ENCODE measurements at places on chromosomes 6 and 20.

- DNase-seq: no peak
Observed at GRCh38 chr6:164150232-164150631, 735.7 kb downstream of the QKI start.

DNA sequence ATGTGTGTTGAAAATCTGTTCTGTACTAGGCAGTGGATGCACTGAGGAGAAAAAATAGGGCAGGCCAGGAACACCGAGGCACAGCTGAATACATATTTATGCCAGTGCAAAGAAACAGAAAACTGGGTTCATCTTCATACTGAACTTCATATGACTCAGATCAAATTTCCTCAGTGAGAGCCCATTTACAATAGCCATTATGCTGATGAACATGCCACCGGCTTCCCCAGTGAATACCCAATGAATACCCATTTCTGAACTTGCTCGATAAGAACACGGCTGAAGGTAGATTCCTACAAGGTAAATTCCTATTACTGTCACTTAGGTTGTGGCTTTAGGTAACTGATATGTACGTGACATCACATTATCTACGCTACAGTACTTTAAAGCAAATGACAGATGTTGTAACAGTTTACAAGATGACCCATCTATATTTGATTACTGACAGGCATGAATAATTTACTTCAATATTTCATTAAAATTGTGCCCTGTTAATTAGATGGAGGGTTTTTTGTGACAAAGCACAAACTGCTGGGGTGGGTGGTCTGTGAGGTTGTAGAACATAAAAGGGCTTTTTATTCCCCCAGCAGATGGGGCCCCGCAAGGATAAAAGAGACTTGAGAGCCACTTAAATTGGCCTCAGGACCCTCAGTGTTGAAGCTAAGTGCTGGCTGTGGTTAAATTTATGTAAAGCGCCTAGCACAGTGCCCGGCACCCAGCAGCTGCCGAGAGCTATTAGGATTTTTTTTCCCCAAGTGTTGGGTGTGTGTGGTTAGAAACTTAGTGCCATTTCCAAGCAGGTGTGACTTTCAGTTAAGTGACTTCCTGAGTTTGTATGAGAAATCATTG is 264.5 kb downstream of the CD83 start:
- DNase-seq: no peak

DNA sequence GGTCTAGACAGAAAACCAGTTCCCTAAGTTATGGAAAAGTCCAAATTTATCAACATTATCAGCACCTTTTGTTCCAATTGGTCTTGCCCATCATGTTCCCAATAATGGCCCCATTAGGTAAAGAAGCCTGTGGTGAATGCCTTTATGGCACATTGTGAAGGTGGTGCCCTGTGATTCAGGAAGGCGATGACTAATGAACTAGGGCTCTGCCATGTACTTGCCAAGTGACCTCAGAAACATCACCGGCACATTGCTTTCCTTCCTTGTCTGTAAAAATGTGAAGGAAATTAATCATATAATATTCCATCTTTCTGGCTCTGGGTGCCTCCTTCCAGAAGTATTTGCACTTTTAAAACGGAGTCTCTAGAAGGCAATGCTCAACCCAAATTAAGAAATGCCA is 132.3 kb downstream of the UNC5CL start:
- no peak for DNase-seq

DNA sequence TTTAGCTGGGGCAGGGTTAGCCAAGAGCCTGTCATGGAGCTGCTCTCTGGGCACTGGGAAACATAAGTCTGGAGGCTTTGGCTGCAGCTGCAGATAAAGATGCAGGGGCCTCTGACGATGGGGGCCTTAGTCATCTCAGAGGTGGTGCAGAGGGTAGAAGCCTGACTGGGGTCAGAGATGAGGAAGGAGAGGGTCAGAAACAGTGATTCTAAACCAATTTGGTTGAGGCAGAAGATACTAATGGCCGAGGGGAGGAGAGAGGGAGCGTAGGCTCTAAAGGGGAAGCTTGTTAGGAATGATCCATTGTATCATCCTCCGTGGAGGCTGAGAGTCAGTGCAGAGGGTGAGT is 33.8 kb downstream of the PLEKHG1 start:
- DNase-seq: no peak

DNA sequence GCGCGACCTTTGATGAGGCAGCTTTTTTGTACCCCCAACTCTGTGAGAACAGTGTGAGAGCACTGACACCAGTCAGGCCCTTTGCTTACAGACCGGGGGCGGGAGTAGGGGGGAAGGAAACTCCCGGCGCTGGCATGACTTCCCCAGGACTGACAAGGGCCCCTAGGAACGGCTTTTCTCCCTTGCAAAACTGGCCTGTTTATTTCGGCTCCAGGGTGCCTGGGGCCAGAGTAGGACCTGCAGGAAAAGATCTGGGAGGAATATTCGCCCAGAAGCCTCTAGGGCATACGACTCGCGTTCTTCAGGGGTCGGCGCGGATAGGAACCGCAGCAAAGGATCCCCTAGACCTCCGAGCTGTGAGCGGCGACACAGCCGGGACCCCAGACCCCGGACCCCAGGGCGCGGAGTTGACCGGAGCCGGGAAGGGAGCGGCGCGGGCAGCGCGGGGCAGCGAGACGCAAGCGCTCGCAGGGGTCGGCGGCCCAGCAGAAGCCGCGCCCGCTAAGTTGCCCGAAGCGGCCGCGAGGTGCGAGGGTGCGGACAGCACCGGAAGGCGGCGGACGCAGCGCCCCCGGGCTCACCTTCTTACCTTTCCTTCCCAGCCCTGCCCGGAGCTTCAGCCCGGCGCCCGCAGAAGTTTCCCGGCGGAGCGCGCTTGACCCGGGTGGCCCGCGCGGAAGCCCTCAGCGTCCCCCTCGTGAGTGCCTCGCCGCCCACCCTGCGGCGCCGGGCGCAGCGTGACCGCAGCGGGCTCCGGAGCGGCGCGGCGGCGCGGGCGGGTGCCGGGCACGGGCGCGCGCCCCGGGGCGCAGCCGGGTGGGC is at the start of gene POPDC3:
Gene POPDC3 (minus strand): TSS at position 771 of the 822 bp plus-strand sequence. CDS start 18,105 bp downstream, outside the sequence.
- no peak for DNase-seq

GRCh38 chr6:167292301-167293087 is 1.4 kb downstream of the UNC93A start:
- no peak for DNase-seq

GRCh38 chr6:150418827-150419594 is 50.2 kb downstream of the IYD start:
- DNase-seq: no peak

DNA sequence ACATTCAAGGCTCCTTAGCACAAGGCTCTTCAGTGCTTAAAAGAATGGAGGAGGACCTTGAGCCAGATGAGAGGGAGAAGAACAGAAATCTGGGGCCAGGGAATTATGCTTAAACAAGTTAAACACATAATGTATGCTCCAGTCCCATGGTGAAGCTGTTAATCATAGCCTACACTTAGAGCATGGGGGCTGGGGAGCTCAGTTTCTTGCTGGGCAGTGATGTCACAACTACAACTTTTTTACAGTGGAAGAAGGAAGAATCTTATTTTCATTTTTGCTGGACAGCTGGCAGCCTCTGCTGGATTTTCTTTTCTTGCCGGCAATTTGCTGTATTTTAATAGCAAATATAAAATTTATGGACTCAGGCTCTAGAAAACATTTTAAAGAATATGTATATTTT is 432.5 kb downstream of the CD109 start:
- no peak for DNase-seq

DNA sequence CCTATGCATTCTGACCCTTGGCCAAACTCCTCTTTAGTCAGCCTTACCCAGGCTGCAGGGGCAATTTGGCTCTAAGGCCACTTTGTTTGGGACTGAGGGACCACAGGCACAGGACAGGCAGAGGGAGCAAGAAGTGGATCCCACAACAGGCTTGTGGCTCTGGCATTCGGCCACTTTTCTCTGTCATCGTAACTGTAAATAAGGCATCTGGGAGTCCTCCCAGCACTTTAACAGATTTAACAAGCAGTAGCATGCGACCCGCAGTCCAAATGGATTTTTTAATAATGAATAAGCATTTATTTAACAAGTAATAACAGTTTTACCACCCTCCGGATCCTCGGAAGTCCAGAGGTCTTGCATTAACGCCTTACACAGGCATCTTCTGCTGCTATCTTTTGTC is 16.1 kb upstream of the CDH22 start:
- no peak for DNase-seq

GRCh38 chr6:2876210-2877056 is 26.7 kb downstream of the SERPINB9 start:
- no peak for DNase-seq

DNA sequence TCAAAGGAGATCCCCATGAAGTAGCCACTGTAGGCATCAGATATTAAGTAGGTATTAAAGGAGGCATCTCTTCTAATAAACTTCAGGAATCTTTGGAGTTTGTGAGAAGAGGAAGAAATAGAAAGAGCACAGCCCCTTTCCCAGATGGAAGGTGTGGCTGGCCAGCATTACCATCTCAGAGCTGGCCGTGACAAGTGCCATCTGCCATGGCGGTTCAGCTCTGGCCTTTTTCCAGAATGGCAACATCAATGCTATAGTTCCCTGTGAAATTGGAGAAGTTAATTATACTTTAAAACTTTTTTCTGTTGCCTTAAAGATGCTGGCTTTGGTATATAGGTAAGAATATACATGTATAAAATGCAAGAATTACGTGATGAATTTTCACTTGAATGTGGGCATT is 51.9 kb upstream of the MCUR1 start:
- no peak for DNase-seq

- no peak for DNase-seq
Observed at GRCh38 chr6:112906726-112907125, 559.6 kb downstream of the RFPL4B start.

DNA sequence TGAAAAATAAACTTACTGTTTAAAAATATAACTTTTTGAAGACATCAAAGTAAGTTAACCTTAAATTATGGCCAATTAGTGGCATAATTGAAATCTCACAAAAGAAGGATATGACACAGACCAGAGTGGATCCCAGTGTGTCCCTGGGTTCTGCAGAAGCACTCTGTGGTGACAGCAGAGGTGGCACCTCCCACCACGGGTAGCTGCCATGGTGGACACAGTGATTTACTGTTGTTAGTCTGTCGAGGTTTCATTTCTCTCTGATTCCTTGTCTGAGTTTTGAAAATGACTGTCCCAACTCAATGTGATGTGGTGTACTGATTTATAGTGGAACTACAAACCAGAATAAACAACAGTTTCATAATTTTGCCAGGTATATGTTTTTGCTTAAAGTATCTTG is 76.5 kb downstream of the TULP4 start:
- no peak for DNase-seq

GRCh38 chr20:3716195-3716834 is 3.9 kb upstream of the SIGLEC1 start:
- no peak for DNase-seq

- no peak for DNase-seq
Observed at GRCh38 chr6:151690303-151690702, 117.2 kb upstream of the ESR1 start.

DNA sequence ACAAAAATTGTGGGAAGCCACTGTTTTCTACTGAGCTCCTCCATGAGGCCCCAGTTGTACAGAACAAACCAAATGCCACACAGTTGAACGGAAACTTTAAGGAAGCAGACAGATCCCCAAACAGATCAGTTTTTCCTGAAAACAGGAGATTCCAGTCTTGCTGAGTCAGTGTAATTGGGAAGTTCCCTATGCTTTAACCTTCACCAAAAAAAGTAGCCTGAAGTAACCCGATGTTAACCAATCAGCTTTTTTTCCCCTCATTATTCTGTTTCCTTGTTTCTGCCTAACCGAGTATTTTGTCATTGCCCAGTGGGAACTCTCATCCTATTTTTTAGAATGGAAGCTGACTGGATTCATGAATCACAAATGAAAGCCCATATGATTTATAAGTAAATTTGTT is 36.7 kb downstream of the MARCKS start:
- no peak for DNase-seq

GRCh38 chr20:13442986-13443385 is 195.7 kb downstream of the TASP1 start:
- DNase-seq: no peak

GRCh38 chr6:14965424-14966075 is 280.3 kb upstream of the JARID2 start:
- no peak for DNase-seq

DNA sequence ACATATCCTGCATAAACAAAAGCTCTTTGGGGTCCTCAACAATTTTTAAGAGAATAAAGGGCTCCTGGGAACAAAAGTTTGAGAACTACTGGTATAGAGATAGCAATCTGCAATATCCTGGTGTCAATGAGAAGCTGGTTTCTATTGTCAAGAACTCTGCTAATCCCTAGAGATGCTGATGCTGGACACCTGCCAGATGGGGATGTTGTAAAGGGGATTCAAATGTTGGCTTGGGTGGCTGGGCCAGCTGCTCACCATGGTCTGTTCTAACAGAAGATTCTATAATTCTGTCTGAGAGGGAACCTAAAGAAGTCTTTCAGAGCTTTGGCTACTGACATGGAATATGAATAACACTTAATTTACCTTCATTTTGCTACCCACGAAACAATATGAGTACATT is 137.8 kb downstream of the BTBD9 start:
- DNase-seq: no peak
